Kidney (tissue), 22 donors: ENCODE measurements at places on chromosomes 2 and 18. TPM values are rescaled to one million over a fixed set of nuclear protein-coding genes. Genes with fewer than 3 reads are reported as not detected.

- no peaks in the 10 kb centered on the region for H3K4me1 ChIP-seq
- H3K36me3 ChIP-seq, result no peaks in the 10 kb centered on the region
- no peaks in the 10 kb centered on the region for H3K27me3 ChIP-seq
- no peak overlapping the region for H3K27ac ChIP-seq
- DNase-seq, result no peak
Observed at GRCh38 chr2:142803158-142803557, 74.3 kb upstream of the KYNU start.

DNA sequence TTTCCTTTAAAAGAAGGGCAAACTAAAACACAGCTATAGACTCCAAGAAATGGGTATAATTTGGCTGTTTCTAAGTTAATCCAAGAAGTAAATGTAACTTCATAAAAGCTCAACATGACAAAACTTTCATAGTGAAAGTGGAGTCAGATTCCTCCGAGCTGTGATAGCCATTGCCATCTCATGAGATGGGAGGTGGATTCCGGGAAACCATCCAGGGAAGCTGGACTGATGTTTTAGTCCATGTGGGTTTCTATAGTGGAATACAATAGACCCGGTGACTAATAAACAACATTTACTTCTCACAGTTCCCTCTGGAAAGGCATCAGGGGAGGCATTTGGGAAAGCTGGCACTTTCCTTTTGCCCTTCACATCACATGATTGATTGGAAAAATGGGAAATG lies 10.0 kb upstream of the LAPTM4A start:
- no peak for DNase-seq
- H3K27ac ChIP-seq, result no peak overlapping the region
- H3K4me1 ChIP-seq, result no peaks in the 10 kb centered on the region
- H3K36me3 ChIP-seq, result no peaks in the 10 kb centered on the region

- H3K36me3 ChIP-seq, result no peaks in the 10 kb centered on the region
- H3K4me3 ChIP-seq, result no peak overlapping the region
- H3K27ac ChIP-seq, result no peak overlapping the region
- no peak for DNase-seq
Observed at GRCh38 chr18:70249118-70249517, 39.7 kb upstream of the SOCS6 start.

- no peaks in the 10 kb centered on the region for H3K4me1 ChIP-seq
- DNase-seq, result peak; percentile 84
- no peak overlapping the region for H3K27ac ChIP-seq
- H3K4me3 ChIP-seq, result no peak overlapping the region
Observed at GRCh38 chr2:181077128-181077709, 96.8 kb downstream of the UBE2E3 start.

Gene NTSR2
- polyA plus RNA-seq, result not detected

Gene GPC1
- polyA plus RNA-seq, result 18.4 TPM

Gene CNDP1
- polyA plus RNA-seq, result 2.9 TPM
